ENCODE measurements at places on chromosomes 2 and 18. TPM values are rescaled to one million over a fixed set of nuclear protein-coding genes. Genes with fewer than 3 reads are reported as not detected.

The RGPD3 gene
- total RNA-seq, result 0.20 TPM

The SLC19A3 gene
- 0.78 TPM for total RNA-seq

The DNAJC5G gene
- not detected for total RNA-seq

The PPP1R7 gene
- total RNA-seq, result 29.0 TPM

All from smooth muscle cell of the pulmonary artery (primary cell).